ENCODE measurements at places on chromosomes 1 and 21.

DNA sequence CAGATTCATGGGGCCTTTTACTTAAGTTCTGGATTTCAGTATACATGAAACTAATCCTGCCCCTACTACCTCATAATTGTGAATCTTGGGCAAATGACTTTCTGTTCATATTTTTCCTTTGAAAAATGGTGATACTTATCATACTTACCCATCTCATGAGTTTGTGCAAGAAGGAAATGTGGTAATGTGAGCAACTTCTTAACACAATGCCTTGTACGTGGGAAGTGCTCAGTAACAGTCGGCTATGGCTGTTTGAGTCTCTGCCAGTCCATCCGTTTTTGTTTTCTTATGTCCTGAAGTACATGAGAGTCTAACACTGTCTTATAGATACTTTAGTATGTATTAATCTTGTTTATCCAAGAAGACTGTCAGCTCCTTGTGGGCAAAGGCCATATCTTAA, 86.5 kb downstream of the PATJ start:
- DNase-seq: no peak

GRCh38 chr1:106681939-106682522, 374.4 kb upstream of the PRMT6 start:
- no peak for DNase-seq

DNA sequence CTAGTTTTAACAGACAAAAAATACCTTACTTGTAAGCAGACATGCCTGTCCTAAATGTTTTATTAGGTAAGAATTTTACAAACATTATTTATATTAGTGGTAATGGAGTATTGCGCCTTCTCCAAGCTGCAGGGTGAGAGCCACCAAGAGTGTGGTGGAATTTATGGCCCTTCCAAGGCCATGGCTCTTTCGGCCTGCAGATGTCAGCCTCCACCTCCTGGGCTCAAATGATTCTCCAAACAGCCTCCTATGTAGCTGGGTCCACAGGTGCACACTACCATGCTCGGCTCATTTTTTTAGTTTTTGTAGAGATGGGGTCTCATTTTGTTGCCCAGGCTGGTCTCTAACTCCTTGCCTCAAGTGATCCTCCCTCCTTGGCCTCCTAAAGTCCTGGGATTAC, 56.3 kb downstream of the ITGB3BP start:
- no peak for DNase-seq

GRCh38 chr1:227781314-227781930, 34.1 kb upstream of the PRSS38 start:
- no peak for DNase-seq

DNA sequence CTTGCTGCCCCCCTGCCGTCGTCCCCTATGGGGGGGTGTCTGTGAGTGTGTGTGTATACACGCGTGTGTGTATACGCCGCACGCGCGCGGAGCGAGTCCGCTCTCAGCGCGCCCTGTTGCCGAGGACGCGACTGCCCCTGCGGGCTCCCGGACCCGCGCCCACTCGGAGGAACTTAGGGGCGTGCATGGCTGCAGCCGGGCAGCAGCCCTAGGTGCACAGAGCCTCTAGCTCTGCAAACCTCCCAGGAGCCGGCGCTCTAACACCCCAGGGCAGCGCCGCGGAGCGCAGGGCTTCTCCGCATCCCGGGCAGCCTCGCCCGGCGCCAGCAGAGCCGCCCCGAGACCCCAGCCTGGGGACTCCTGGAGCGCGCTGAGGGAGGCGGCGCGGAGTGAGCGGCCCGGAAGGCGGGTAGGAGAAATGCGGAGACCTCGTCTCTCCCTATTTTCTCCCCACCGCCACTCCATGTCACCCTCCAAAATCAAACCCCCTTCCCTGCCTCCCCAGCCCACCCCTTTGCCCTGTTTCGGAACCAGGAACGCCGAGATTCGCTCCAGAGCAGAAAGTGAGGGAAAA, 574 bp downstream of the ITPKB start:
- DNase-seq: peak; percentile 49

- DNase-seq: no peak
Observed at GRCh38 chr1:26169198-26169554, 413 bp upstream of the C1orf232 start.

- no peak for DNase-seq
Observed at GRCh38 chr1:112522621-112523020, 13.9 kb downstream of the WNT2B start.

DNA sequence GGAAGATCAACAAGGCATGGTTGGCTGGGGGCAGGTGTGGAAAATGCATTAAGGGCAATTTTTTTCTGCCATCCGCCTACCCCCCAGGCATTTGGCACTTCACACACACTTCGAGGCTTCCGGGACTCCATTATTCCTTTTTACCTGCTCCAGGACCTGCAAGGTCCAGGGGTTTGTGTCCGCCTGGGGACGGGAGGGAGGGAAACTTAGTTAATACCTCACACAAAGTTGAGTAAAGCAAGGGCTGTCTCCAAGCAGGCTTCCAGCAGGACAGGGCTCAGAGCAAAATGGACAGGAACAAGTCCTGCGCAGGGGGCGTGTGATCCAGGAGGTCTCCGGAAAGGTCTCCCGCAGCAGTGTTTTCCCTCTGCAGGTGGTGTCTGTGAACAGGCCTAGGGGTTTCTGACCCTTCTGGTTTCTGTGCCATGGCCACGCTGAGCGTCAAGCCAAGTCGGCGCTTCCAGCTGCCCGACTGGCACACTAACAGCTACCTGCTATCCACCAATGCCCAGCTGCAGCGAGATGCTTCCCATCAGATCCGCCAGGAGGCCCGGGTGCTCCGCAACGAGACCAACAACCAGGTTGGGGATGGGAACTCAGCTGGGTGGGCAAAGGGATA, 712 bp downstream of the TEKT2 start:
- DNase-seq: no peak

- no peak for DNase-seq
Observed at GRCh38 chr1:54736685-54737084, 21.0 kb downstream of the TTC4 start.

GRCh38 chr1:108962681-108963051, 618 bp downstream of the CLCC1 start:
- DNase-seq: peak; percentile 27

DNA sequence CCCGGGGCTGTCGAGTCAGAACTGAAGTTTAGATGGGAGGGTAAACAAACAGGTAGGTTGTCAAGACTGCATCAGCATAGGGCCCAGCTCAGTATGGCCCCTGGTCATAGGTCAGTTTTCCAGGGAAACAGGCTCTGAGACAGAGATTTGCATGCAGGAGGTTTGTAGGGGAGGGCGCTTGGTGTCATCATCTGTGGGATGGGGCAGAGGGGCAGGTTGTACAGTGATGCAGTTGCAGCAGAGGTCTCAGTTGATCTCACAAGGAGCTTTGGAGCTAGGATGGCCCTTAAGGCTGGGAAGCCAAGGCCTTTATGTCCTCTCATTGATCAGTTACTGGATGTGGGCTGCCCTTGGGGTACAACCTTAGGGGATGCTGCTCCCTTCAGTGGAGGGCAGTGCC, 38.5 kb upstream of the KCNA10 start:
- no peak for DNase-seq

GRCh38 chr1:237428809-237429208, 386.8 kb downstream of the RYR2 start:
- no peak for DNase-seq

- DNase-seq: no peak
Observed at GRCh38 chr1:161162052-161162451, 2.8 kb downstream of the USP21 start.

DNA sequence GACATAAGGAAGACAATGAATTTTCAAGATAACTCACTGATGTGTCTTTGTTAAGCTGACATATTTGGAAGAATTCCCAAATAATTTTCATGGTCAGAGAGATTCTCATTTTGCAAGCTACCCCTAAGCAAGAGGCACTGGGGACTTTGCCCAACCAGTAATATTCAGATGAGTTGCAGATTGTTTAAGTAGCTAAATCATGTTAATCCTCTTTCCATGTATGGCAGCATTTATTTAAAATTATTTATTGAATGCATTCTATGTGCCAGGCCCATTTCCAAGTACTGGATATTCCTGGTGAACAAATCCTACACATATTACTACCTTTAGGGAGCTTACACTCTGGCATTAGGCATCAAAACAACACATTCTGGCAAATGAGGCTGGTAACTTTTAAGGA, 56.5 kb upstream of the BACH1 start:
- no peak for DNase-seq

GRCh38 chr1:11345971-11346715, 73.1 kb downstream of the UBIAD1 start:
- no peak for DNase-seq

DNA sequence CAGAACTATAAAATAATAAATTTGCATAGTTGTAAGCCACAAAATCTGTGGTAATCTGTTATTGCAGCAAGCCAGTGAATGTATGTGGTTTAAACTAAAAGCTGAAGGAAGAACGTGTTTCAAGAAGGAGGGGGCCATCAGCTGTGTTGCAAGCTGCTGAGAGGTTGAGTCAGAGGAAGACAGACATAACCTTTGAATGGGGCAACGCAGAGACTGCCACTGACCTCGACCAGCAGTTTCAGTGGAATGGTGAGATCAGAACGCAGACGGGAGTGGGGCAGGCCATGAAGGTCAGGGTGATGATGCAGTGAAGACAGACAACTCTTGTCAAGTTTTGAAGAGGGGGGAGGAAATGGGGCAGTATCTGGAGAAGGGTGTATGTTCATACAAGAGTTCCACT, 23.2 kb upstream of the QSOX1 start:
- DNase-seq: peak; percentile 30

GRCh38 chr1:172647110-172647564, 11.8 kb upstream of the FASLG start:
- no peak for DNase-seq

DNA sequence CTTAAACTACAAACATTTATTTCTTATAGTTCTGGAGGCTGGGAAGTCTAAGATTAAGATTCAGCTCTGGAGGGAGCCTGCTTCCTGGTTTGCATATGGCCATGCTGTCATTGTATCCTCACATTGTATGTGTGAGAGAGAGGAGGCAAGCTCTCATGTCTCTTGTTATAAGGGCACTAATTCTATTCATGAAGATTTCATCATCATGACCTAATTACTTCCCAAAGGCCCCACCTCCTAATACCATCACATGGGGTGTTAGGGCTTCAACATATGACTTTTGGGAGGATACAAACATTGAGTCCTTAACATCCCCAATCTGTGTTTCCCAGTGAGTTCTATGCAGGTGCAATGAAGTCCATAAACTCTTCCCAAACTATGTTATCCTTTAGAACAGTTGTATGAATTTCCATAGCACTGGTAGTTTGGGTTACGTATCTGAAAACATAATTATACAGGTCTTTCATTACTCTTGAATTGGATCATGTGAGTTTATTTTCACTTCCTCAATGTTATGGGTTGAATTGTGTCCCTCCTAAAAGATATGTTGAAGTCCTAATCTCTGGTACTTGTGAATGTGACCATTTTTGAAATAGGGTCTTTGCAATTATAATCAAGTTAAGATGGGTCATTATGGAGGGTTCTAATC, 124.2 kb downstream of the RUNX1 start:
- no peak for DNase-seq

DNA sequence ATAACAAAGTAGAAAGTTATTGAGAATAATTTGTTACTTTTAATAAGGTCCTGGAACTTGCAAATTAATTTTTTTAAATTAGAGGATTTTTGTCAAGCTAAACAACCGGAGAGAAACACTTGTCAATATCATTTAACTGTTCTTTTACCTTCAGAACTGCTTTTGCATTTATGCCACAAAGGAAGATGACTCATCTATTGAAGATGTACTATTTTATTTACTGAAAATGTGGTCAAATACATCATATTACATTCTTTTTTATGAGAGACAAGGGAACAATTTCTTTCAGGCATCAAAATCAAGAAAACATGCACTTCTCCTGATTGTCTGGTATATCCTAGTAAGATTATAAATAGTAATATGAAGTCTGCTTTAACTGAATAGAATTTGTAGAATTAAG, 558.2 kb upstream of the PRMT6 start:
- no peak for DNase-seq

DNA sequence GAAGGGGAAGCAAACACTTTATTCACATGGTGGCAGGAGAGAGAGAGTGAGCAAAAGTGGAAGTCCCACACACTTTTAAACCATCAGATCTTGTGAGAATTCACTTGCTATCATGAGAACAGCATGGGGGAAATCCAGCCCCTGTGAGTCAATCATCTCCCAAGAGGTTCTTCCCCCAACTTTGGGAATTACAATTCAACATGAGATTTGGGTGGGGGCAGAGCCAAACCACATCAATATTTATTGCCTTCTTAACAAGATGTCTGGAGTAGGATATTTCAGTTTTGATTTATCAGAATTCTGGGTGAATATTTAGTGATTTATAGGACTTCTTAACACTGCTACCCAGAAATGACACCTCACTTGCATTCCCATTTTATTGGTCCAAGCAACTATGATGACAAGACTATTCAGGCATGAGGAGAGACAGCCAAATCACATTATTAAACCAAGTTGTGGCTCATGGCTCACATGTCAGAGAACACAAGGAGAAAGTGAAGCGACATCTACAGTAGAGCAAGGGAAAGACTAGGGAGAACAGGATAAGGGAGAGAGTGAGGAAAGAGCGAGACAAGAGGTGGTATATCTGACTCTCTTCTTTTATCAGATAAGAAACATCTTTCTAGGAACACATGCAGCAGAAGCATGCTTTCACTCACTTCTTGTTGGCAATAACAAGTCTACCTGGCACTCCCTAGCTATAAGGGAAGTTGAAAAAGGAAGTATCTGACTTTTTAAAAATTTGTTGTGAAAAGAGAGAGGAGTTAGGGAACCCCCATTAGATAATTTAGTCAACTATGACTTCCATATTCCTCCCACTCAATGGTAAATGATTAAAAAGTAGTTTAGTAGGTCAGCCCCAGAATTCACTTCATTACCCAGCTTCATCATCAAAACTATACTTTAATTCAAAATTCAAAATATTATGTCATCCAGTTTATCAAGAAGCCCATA, 36.6 kb upstream of the PTPRC start:
- no peak for DNase-seq

DNA sequence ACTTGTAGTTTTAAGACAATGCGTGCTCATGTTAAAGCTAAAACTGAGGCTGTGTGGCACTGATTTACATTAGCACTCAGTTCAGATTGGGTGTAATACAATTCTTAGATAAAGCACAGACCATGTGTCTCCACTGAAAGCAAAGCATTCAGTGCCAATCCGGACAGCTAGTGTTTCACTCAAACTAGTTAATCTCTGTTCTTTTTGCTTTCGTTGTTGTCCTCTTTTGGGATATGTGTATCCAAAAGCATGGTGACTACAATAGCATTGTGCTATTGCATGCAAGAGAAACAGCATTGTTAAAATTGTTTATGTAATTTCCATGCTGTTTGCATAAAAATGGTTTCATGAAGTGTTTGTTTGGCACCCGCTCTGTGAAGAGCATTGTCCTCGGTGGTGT, 54.6 kb downstream of the F3 start:
- no peak for DNase-seq

DNA sequence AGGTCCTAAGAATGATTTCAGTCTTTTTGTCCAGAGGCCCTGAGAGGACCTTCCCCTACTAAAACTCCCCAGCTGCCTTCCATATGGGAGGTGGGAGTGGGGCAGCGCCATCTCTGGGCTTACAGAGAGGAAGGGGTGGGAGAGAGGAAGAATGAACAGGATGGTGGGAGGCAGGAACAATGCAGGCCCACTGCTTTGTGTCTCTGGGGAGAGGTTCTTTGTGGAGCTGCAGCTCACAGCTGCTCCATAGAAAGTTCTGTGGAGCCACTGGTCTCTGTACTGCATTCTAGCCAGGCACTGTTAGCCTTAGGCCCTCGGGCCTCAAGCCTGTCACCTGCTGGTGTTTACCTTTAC, 43.6 kb upstream of the A3GALT2 start:
- DNase-seq: no peak

Data from activated T-cell treated with anti-CD3 and anti-CD28 coated beads for 48 hours (primary cell).